WERI-Rb-1 (cell line): ENCODE measurements at places on chromosomes 7 and 10.

DNA sequence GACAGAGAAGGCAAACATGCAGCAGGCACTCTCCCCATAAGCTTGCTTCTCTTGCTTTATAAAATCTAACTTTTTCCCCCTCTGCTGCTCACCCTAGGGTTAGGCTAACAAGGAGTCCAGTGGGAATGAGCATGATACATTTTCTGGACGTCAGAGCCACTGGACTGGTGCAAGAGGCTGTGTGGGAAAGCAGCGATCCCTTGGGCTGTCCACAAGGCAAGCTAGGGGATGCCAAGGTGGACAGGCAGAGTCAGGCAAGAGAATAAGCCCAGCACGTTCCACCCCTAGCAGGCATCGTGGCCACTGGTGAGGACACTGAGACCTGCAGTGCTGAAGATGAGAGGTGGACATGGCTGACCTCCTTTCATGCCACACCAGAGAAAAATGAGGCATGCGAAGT lies 290.9 kb upstream of the ZMIZ1 start:
- DNase-seq = no peak

DNA sequence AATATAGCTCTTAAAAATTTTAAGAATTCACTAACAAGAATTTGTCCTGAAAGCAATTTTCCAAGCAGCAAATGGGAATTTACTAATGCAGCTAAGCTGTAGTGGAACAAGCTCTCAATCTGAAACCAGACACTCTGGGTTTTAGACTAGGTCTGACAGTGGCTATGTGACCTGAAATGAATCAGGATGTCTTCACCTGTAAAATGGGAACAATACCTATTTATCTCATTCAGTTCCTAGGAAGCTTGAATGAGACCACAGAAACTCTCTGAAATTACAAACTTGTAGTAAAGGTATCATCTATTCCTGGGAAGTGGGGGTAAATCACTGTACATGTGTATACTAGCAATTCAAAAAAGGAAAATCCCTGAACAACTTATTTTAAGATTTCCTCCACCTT lies 1.2 kb downstream of the DNAJC2 start:
- no peak for DNase-seq

DNA sequence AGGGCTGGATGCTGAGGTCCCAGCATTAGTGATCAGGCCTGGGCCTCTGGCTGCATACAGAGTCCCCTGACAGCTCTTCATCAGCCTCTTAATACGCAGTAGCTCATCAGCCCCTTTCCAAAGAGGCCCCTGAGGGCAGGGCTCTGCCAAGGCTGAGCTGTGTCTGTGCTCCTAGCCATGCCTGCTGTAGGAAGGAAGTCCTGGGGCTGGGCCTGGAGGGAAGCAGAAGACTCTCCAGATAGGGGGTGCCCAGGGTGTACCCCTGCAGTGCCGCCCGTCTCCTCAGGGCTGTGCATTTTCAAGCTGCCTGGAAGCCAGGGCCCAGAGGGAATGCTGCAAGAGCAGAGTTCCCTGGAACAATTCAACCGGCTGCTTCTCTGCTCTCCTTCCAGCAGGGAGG lies 7.3 kb upstream of the RET start:
- DNase-seq = no peak

GRCh38 chr7:131284702-131285419 lies 42.8 kb upstream of the MKLN1 start:
- no peak for DNase-seq

DNA sequence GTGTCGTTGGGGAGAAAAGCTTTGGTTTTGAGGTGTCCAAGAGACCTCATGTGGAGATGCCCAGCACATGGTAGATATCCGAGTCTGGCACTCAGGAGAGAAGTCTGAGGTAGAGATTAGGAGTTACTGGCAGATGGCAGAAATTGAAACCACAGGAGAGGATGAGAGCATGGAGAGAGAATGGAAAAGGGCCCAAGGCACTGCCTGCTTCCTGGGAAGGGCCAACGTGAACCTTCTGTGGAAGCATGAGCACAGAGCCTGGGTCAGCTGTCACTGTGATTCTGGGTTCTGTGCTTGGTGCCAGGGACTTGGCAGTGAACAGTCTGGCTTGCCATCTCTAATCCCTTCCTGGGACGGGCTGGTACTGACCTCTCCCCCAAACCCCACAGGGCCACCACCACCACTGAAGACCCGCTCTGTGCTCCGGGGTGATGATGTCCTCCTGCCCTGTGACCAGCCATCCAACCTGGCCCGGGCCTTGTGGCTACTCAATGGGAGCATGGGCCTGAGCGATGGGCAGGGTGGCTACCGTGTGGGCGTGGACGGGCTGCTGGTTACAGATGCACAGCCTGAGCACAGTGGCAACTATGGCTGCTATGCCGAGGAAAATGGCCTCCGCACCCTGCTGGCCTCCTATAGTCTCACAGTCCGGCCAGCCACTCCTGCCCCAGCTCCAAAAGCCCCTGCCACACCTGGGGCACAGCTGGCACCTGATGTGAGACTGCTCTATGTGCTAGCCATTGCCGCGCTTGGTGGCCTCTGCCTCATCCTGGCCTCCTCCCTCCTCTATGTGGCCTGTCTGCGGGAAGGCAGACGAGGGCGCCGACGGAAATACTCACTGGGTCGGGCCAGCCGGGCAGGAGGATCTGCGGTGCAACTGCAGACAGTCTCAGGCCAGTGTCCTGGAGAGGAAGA lies 4.1 kb downstream of the MRPL43 start:
- DNase-seq = no peak

DNA sequence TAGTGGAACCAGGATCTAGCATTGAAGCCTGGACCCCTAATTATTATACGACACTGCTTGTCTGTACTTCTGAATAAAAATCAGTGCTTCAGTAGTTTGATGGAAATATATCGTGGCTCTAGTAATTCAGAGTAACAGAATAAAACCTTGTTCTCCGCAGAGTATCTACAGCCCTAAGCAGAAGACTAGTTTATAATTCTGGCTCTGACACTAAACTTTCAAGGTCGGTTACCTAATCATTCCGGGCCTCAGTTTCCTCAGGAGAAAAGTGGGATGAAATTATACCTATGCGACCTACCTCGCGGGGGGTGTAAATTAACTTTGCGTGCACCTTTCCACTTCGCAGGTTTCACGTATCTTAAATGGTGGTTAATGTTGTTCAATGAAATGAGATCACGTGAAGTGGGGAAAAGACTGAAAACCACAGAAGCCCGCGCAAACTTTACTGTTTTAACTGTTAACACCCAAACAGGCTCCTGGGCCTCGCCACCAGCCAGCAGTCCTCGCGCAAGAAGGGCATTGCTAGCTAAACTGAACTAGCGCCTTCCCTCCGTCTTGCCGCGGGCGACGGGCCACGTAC lies 615 bp downstream of the THAP5 start:
- no peak for DNase-seq

DNA sequence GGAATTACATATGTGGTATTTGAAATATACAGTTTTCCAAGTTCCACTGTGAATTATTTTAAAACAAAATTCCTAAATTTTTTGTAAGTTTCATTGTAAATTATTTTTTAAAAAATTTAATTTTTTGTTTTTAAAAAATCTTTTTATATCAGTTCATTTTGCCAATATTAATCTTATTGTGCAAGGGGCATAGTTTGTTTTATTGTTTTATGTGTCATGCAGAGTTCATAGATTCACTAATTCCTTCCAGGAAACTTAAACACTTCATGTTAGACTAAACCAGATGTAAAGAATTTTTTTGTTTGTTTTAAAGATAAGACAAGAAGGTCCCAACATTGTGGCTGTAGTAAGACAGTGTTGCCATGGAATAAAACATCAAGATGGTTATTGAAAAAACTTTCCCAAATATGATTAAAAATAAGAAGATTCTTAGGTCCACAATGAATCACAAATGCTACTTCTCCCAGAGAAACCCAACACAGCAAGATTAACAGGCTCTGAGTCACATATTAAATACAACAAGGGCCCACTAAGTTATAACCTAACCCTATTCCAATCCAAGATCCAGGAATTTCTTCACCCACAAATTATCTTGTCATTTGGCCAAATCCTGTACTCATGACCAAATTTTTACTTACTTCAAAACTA lies 464.7 kb upstream of the IGFBP3 start:
- DNase-seq = no peak

GRCh38 chr7:38232502-38233366 lies 40.7 kb downstream of the TARP start:
- DNase-seq = no peak

- DNase-seq = no peak
These were observed 48.8 kb downstream of the HOXA1 start for GRCh38 chr7:27046854-27047549.

DNA sequence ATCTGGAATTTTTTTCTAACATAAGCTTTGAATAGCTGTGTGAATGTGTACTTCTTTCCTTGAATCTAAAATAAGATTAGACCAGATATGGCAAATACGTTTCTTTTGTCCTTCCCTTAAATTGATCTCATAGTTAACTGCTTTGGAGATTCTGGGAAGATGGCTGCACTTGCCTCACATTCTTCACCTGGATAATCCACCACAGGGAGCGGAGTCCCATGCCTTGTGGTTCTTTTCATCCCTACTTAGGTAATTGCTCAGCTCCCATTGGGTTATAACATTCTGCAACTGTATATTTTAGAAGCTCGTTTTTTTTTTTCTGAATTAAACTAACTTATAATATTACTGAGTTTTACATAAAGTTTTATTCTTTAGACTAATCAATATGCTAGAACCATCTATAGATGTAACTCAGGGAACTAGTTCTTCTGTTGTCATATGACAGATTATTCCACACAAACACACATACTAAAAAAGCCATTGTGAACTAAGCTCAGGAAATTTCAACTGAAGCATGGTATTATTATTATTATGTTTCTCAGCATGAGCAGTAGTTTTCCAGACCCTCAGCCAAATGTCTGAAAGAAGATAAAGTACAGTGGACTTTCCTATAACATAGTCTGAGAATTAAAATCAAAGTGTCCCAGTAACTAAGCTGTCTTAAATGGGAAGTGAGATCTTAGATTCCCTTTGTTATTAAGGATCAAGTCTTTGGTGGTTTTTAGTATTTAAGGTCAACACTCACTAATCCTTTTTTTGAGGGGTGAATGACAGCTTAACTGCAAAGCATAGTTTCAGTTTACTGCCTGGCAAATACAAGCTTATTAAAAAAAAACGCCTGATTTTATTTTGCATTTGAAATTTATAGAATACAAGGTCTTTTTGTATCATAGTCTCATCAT lies 182.3 kb downstream of the PPP1R9A start:
- no peak for DNase-seq

- DNase-seq = no peak
These were observed 20.7 kb downstream of the ZNF107 start for GRCh38 chr7:64686493-64687184.

DNA sequence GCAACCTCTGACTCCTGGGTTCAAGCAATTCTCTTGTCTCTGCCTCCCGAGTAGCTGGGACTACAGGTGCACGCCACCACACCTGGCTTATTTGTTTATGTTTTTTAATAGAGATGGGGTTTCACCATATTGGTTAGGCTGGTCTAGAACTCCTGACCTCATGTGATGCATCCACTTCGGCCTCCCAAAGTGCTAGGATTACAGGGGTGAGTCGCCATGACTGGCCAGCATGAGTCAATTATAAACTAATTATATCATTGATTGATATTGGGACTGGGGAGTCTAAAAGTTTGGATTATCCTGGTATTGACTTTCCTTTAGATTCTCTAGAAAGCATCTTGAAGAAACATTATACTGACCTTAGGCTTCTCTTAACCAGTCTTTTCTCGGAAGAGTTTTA lies 73.9 kb upstream of the CCNY start:
- no peak for DNase-seq

DNA sequence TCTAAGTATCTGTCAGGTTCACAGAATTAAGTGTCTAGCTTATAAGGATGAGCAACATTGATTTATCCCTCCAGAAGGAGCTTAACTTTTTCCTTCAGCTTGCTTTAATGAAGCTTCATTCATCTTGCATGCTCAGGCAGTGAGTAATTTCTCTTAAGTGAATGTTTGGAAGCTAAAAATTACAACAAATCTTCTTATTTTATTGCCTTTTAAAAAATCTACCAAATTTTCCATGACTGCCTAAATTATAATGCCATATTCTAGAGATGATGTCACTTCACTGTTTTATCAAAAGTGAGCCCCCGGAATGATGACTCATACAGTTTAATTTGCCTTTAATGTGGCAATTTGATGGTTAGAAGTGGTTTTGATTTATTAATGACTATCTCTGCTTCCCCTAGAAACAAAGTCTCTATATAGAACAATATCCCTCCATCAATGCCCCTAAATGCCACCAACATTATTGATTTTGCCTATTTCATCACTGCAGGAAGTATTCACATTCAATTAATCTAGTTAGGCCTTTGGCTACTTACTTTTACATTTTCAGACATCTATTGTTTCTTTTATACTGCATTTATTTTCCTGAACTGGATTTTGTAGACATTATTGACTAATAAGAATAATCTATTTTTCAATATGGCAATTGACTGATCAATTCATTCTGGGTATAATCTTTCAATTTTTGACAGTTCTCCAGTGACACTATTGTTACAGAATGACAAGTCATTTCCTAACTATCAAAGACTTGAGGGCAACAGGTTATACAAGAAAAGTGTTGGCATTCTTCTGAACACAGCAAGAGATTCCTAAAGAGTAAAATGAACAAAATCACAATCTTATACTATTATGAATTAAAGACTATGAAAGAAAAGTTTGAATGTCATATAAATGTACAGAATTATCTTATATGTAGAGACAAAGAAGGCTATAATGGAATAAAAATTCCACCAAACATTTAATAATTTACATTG lies 139.3 kb upstream of the ODAD2 start:
- DNase-seq = no peak

- DNase-seq = no peak
These were observed 411.2 kb downstream of the KCNMA1 start for GRCh38 chr10:77226452-77226851.

DNA sequence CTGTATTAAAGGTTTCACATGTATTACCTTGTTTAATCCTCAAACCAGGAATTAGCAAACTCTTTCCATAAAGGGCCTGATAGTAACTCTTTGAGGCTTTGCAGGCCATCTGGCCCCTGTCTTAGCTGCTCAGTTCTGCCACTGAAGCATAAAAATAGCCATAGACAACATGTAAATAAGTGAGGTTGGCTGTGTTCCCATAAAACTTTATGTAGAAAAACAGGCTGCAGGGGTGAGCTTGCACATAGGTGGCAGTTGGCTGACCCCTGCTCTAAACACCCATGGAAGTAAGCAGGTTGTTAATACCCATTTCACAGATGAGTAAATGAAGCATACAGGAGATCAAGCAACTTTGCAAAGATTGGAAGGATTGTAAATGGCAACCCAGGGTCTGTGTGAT lies 1279.2 kb upstream of the AUTS2 start:
- peak; percentile 47 for DNase-seq

- DNase-seq = no peak
These were observed 19.9 kb downstream of the CCDC3 start for GRCh38 chr10:12981570-12981969.

DNA sequence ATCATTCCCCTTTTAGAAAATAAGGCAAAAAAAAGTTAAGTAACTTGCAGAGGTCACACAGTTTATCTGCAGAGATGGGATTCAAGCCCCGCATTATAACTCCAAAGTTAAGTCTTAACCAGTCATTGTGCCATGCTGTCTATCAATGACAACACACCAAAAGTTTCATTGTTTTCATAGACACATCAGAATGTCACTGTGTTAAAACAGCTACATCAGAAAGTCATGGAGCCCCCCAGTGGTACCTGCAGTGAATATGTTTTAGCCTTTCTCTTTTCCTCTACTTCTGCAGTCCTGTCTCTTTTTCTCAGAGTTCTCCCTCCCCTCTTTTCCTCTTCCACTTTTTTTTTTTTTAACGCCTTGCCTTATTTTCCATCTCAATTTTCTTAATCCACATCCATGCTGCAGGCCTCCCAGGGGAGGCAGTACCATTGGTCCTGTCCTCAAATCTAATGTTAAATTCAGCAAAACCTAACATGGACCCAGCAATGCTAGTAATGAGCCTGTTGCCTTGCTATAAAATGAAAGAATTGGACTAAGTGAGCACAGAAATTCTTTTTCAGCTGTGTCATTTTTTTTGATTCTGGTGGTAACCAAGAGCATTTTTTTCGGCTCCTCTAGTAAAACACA lies 3.8 kb upstream of the NRCAM start:
- peak; percentile 51 for DNase-seq
